G401 (cell line): ENCODE measurements at places on chromosomes 7 and 10.

GRCh38 chr10:93115661-93116383 is 42.1 kb downstream of the CYP26A1 start:
- peak; percentile 15 for DNase-seq

DNA sequence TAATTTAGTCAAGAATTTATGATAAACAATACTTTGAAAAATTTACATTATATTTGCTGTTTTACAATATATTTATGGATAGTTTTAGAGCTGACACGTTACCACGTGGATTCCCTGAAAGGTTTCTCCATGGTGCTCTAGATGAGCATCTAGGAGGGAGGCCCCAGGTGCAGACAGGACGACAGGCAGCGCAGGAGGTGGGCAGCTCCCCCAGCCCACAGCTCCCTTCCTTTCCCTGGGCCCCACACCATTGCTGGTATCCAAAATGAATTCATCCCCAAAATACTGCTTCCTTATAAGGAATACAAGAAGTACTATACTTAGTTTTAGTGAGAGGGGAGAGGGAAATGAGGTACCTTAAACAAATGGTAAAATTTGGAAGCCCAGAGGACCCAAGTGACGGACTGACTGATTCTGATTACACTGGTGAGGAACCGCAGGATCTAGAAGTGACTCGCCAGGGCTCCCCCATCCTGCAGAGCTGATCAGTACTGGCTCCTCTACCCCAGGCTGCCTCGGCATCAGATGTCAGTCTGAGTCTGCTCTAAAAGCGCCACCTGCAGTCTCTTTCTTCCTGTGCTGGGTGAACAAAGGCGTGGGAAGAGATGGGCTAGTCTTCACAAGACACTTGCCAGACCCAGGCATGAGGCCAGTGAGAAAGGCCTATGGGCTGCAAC is 89.2 kb downstream of the DLG5 start:
- peak; percentile 53 for DNase-seq

- no peak for DNase-seq
Measured at GRCh38 chr7:136741941-136742340, 126.5 kb upstream of the CHRM2 start.

DNA sequence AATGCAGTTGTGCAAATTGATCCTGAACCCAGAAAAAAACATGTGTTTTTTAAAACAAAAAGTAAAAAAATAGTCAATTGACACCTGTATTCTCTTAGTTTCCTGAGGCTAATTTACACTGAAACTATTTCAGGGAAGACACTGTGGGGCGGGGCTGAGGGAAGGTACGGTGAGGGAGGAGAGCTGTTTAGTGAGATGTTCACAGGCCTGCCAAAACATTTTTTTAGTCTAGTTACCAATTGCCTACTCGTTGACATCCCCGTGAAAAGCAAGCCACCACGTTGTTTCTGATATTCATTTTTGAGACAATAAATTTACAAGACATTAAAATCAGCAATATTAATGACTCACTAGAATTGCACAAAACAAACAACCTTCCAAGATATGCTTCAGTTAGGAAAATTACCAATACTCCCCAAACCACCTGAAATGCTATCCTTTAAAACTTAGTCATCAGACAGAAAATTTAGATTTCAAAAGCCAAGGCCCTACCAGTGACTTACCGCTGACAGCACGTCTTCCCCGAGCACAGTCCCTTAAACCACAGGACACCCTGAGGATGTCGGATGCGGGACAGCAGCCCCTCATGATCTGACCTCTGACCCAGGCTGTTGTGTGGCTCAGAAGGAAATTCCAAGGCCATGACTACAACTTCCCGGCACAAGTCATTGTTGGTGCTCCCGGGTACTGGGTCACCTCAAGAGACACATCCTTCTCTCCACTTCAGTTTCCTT is 279.2 kb downstream of the PRPF18 start:
- DNase-seq = no peak

GRCh38 chr10:51699145-51699474 is 285 bp downstream of the CSTF2T start:
- DNase-seq = no peak

- DNase-seq = no peak
Measured at GRCh38 chr10:123848564-123849457, 42.8 kb downstream of the CPXM2 start.

- peak; percentile 59 for DNase-seq
Measured at GRCh38 chr7:101315336-101315735, 6.3 kb downstream of the IFT22 start.

DNA sequence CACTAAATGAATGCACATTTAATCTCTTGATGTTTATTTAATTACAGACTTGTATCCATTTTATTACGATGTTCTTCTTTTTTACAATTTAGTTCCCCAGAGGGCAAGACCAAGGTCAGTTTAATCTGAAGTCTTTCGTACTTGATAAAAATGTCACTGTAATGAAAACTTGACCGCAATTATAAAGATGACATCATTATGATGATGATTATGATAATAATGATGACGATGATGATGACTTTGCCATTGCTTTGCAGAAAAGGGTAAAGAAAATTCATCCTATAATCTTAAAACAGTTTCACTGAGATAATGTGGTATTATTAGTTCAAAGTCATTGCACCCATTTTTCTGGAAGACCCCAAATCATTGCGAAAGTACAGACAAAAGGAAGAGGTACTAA is 290.1 kb downstream of the NEBL start:
- no peak for DNase-seq

GRCh38 chr10:14322526-14323188 is 8.1 kb downstream of the FRMD4A start:
- no peak for DNase-seq

GRCh38 chr10:103998805-103999204 is 31.9 kb downstream of the SLK start:
- no peak for DNase-seq
